ENCODE measurements at places on chromosomes 6 and 20.

- no peaks in the 10 kb centered on the region for H3K4me1 ChIP-seq
- H3K27me3 ChIP-seq, result no peaks in the 10 kb centered on the region
- no peak overlapping the region for H3K27ac ChIP-seq
- H3K36me3 ChIP-seq, result no peaks in the 10 kb centered on the region
- DNase-seq, result no peak
Observed at GRCh38 chr6:82381278-82381677, 17.7 kb downstream of the TPBG start.

- no peak for DNase-seq
- H3K27me3 ChIP-seq, result no peaks in the 10 kb centered on the region
- H3K36me3 ChIP-seq, result no peaks in the 10 kb centered on the region
- H3K27ac ChIP-seq, result no peak overlapping the region
Observed at GRCh38 chr6:67358241-67358640, 1276.8 kb upstream of the ADGRB3 start.

GRCh38 chr20:58494923-58495622 is 20.1 kb downstream of the APCDD1L start:
- no peaks in the 10 kb centered on the region for H3K4me1 ChIP-seq
- no peaks in the 10 kb centered on the region for H3K36me3 ChIP-seq
- H3K27ac ChIP-seq, result no peak overlapping the region
- H3K27me3 ChIP-seq, result no peaks in the 10 kb centered on the region

DNA sequence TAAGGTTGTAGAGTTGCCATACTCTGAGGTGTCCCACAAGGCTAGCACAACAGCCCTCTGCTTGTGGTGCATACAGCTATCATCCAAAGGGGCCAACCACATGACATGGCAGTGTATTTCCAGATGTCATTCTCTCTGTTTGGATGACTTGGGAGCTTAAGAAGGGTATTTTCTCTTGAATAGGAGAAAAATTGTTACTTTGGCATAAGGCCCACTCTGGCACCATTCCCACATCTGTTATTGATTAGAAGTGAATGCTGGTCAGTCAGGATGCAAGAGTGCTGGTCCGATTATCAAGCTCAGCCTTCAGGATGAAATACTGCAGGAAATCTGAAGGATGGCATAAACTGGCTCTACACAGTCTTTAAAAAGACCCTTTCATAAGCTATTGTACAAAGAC is 83.6 kb upstream of the C20orf144 start:
- no peaks in the 10 kb centered on the region for H3K4me1 ChIP-seq
- DNase-seq, result no peak
- no peak overlapping the region for H3K27ac ChIP-seq
- no peak overlapping the region for H3K4me3 ChIP-seq
- H3K36me3 ChIP-seq, result peaks cover 3% of the 10 kb centered on the region

DNA sequence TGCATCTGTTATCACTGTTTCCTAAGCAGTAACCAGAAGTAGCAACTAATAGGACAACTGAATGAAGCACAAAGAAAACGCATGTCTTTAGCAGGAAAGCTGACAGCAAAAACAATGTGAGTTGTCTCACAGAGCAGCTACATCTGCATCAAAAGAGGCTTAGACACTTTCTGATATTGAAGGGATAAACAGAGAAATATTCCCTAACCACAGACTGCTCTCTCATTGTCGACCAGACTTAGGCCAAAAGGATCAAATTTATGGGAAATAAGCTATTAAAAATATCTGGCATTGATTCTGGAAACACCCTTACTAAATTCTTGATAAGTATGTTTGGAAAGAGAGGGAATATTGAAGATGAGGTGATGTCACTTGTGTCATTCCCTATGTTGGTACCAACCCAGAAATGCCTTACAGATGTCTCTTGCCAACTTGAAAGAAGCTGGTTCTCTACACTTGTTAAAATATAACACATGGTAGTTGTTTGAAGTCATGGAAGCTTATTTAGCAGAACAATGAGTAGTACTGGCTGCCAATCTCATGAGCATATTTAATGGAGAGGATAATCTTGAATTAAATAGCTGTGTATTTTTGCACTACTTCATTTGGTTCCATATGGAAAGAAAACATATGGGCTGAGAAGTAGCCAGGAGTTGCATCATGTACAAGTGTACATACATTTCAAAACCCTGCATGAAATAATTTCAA is 929.3 kb upstream of the MAN1A1 start:
- H3K27me3 ChIP-seq, result no peaks in the 10 kb centered on the region
- no peak overlapping the region for H3K4me3 ChIP-seq
- H3K36me3 ChIP-seq, result no peaks in the 10 kb centered on the region
- DNase-seq, result no peak
- H3K4me1 ChIP-seq, result no peaks in the 10 kb centered on the region
- no peak overlapping the region for H3K27ac ChIP-seq

GRCh38 chr6:42140756-42141602 is 1.4 kb downstream of the C6orf132 start:
- no peak overlapping the region for H3K27ac ChIP-seq
- no peaks in the 10 kb centered on the region for H3K36me3 ChIP-seq

- no peaks in the 10 kb centered on the region for H3K27me3 ChIP-seq
- peaks cover 38% of the 10 kb centered on the region for H3K4me1 ChIP-seq
- peak; percentile 48 for DNase-seq
- peak within 1 kb of the TSS; percentile 85 for H3K27ac ChIP-seq
- H3K4me3 ChIP-seq, result peak within 1 kb of the TSS; percentile 88
- H3K36me3 ChIP-seq, result no peaks in the 10 kb centered on the region
Observed at GRCh38 chr20:32743237-32744112, at the start of gene COMMD7. COMMD7 (minus strand) TSS chr20:32743467; CDS start chr20:32743391, 76 bp downstream.

GRCh38 chr6:156058356-156058755 is 602.7 kb upstream of the NOX3 start:
- no peak overlapping the region for H3K27ac ChIP-seq
- DNase-seq, result no peak
- H3K36me3 ChIP-seq, result no peaks in the 10 kb centered on the region
- no peaks in the 10 kb centered on the region for H3K27me3 ChIP-seq
- H3K4me1 ChIP-seq, result peaks cover 5% of the 10 kb centered on the region

- H3K4me3 ChIP-seq, result no peak overlapping the region
- peaks cover 24% of the 10 kb centered on the region for H3K4me1 ChIP-seq
- DNase-seq, result peak; percentile 42
Observed at GRCh38 chr6:166435574-166435973, 52.8 kb upstream of the MPC1 start.

GRCh38 chr6:127924440-127924839 is 23.6 kb upstream of the THEMIS start:
- DNase-seq, result no peak
- H3K36me3 ChIP-seq, result no peaks in the 10 kb centered on the region
- no peak overlapping the region for H3K27ac ChIP-seq
- H3K4me3 ChIP-seq, result no peak overlapping the region
